Bone marrow (tissue), 2 donors: ENCODE measurements at places on chromosomes 2 and 18.

DNA sequence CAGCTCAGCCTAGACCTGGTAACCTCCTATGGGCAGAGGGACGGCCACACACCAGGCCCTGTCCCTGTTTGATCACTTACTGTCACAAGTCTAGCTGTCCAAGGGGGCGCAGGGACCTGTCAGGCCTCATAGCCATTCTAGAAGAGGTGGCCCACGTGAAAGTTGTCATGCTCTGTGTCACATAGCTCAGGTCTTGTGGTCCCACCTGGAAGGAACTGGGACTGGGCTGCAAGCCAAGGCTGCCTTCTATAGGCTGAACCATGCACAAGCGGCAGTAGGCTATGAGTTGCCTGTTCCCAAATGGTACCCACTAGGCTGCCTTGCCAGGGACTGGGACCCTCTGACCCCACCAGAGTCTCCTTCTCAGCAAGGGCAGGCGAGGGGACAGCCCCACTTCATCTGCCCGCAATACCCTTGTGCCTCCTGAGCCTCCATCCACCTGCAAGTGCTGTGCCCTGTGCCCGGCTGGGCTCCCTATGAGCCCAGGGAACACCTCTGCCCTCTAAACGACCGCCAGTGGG, 177.5 kb downstream of the ANAPC1 start:
- no peak for DNase-seq

DNA sequence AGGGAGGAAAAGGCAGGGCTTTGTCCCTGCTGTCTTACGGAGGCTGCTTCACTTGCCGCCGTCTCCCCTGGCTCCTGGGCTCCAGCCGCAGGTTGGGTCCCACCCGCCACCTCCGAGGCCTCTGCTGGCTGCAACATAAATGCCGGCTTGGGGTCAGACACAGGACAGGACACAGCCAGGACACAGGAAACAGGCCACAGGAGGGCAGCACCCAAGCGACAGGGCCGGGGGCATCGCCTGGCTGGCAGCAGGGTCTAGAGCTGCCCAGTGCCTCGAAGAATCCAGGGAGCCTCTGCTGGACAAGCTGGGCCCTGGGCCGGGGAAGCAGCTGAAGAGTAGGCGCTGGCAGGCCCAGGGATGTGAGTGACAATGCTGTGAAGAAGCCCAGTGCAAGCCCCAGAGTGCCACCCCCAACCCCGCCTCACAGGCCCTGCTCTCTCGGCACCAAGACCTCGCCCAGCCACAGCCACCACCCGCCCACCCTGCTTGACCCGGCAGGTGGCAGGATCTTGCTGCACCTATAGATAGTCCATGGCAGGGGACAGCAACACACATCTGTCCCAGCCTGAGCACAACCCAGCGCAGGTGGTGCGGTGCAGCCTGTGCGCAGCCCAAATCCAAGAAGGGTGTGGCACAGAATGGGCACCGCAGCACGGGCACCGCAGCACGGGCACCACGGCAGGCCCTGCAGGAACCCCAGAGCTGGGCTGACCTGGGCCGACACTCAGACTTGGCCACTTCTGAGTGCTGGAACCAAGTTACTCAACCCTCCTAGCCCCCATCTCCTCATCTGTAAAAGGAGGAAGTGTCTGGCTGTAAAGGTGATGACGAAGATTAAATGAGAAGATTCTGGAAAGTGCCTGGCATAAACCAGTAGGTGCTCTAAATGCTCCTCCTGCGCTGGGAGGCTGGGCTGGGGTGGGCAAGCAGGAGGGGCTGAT, 55.6 kb downstream of the BIN1 start:
- DNase-seq, result no peak

GRCh38 chr18:46334868-46335281, 230.7 kb downstream of the HAUS1 start:
- no peak for DNase-seq

GRCh38 chr2:237726401-237726830, 72.2 kb upstream of the RBM44 start:
- no peak for DNase-seq

GRCh38 chr2:10303694-10304378, 1.1 kb downstream of the HPCAL1 start:
- DNase-seq, result peak; percentile 31

GRCh38 chr2:55719852-55720251, 26.2 kb upstream of the PNPT1 start:
- DNase-seq, result no peak

DNA sequence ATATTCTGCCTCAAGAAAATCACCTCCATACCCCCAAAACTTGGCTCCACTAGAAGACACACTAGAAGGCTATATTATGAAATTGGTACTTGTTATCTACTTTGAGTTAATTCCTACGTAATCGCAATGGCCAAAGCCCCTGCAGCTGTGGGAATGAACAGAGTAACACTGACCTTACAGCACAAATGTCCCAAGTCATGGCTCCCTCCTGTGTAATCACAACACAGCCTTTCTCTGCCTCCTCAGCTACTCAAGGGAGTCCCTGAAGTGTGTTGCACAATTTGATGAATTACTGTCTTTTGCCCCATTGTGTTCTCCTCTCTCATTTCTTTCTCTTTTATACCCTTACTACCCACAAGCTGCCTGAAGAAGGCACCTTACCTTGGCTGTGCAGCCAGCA, 375.2 kb downstream of the ARHGAP15 start:
- no peak for DNase-seq

- DNase-seq, result no peak
Measured at GRCh38 chr2:222938327-222938726, 77.5 kb downstream of the ACSL3 start.

GRCh38 chr2:135951041-135951583, 34.3 kb downstream of the DARS1 start:
- no peak for DNase-seq

GRCh38 chr2:235983016-235983415, 185.2 kb downstream of the GBX2 start:
- no peak for DNase-seq

- peak; percentile 64 for DNase-seq
Measured at GRCh38 chr18:12606592-12607315, 51.2 kb downstream of the SPIRE1 start.

GRCh38 chr18:11791131-11791530, 60.1 kb upstream of the CHMP1B start:
- no peak for DNase-seq

DNA sequence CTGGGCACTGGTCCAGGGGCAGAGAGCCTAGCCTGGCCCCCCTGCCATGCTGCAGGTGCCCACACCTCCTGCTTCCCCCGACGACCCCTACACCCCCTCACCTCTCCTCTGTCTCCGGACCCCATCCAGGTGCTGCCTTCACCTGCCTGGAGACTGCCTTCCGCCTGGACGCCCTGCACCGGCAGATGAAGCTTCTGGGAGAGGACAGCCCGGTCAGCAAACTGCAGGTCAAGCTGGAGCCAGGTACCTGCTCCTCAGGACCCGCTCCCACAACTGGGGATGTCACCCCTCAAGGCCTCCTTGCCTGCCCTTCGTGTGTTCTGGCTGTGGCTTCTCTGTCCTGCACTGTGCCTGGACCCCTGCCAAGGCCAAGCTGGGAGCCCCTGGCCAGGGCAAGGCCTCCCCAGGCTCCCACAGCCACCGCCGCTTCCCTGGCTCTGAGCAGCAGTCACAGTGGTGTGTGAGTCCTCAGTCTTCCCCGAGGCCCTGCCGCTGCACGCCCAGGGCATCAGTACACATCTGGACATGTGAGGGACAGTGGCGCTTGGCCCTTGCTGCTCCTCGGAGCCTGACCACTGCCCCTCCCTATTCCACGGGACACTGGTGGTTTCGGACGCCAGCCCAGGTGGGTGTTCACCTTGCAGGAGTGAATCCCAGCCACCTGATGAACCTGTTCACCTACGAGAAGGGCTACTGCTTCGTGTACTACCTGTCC, 6.3 kb downstream of the RNPEPL1 start:
- no peak for DNase-seq
